ENCODE measurements at places on chromosomes 4 and X. TPM values are rescaled to one million over a fixed set of nuclear protein-coding genes. Genes with fewer than 3 reads are reported as not detected.

GRCh38 chrX:121958886-121959285 lies 911.5 kb downstream of the GLUD2 start:
- no peak for DNase-seq

DNA sequence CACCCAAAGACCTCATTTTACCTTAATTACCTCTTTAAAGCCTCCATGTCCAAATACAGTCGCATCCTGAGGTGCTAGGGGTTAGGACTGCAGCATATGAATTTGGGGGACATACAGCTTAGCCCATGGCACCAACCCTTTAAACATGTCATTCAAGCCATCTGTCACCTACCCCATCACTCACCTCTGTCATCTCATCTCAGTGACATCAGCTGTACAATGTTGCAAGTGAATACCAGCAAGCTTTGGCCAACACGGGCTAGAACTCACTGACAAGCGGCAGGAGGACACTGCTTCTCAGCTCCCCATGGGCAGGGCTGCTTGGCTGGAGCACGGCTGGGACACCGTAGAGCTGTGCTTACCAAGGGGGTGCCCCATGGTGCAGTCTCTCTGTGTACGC lies 107.5 kb downstream of the STK32B start:
- no peak for DNase-seq

GRCh38 chr4:160592258-160592657 lies 1489.4 kb downstream of the RAPGEF2 start:
- DNase-seq = no peak

- DNase-seq = no peak
These were observed 50.5 kb downstream of the RASL11B start for GRCh38 chr4:52912608-52913007.

DNA sequence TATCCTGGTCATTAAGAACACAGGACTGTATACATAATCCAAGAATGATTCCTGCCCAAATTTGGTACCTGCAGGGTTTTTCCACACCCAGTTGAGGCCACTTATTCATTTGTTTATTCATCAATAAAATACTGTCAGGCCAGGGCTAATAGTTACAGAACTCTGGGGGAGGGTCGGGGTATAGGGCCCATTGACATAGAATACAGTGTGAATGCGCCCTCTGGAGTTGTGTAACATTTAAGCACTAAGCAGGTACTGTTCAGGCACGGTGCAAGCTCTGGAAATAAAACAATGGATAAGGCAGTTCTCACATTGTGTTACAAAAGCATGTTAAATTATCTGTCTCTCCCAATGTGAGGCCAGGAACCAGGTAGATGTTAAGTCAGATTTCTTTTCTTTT lies 30.8 kb upstream of the LRBA start:
- DNase-seq = peak; percentile 70

DNA sequence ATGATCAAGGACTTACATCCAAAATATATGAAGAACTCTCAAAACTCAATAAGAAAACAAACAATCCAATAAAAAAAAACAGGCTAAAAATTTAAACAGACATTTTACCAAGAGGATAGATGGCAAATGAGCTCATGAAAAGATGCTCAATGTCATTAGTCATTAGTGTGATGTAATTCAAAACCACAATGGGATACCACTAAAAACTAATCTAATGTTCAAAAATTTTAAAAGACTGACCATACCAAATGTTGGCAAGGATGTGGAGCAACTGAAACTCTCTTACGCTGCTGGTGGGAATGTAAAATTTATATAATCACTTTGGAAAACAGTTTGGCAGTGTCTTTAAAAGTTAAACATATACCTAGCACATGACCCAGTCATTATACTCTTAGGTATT lies 43.7 kb downstream of the RPS6KA6 start:
- no peak for DNase-seq

DNA sequence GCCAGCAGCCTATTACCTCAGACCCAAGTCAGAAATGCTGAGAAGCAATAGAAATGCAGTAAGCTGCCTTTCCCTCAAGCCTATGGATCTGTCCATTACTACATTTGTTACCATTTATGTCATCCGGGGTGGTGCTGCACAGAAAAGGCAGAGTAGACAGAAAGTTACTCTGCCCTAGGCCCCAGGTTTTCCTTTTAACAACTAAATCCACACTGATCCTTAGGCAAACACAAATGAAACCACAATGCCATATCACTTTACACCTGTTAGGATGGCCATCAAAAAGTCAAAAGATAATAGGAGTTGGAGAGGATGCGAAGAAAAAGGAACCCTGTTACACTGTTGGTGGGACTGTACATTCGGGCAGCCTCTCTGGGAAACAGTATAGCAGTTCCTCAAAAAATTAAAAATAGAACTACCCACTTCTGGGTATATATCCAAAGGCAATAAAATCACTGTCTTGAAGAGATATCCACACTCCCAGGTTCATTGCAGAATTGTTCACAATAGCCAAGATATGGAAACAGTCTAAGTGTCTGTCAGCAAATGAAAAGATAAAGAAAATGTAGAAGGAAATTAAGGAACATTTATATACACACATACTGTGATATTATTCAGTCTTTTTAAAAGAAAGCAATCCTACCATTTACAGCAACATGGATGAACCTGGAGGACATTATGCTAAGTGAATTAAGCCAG lies 186.3 kb downstream of the NWD2 start:
- DNase-seq = no peak

The FOXP3 gene
- total RNA-seq = 0.14 TPM

The UNC5C gene
- total RNA-seq = 0.45 TPM

The CCKAR gene
- total RNA-seq = not detected
